ENCODE measurements at places on chromosomes 16 and 17.

DNA sequence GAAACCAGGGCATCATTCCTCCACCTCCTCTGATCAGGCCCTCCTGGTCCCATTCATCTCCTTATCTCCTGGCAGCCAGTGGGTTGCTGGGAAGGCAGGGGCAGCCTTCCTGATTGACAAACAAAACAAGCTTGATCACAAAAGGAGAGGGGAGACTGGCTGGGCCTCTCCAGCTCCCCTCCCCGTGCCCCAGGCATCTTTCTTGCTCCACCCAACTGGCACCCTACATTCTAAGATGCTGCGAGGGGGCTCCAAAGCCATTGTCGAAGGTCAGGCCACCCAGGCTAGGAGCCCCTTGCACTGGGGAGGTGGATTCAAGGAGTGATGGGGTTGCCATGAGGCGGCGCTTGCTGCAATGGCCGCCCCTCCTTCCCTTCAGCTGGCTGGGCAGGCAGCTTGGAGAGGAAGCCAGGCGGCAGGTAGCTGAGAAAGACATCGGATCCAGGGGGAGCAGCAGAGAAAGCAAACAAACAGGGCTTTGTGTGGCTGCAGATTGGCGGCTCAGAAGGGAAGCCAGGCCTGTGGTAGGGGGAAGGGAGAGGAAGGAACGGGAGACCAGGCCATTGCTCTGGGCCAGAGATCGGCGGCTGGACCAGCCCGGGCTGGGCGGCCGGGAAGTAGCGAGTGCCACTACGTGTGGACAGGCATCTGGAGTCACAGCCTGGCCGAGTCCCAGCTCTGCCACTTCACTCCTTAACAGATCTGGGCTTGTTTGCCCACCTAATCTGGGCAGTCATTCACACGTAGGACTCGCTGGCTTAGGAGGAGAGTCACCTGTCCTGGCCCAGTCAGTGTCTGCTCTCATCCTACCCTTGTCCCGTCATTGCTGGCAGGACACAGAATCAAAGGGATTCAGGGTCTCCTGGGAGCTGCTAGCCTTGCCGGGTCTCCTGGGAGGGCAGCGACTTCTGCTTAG is 12.3 kb downstream of the RAI1 start:
- no peak for DNase-seq

GRCh38 chr16:11258553-11259492 is 2.8 kb upstream of the SOCS1 start:
- no peak for DNase-seq

DNA sequence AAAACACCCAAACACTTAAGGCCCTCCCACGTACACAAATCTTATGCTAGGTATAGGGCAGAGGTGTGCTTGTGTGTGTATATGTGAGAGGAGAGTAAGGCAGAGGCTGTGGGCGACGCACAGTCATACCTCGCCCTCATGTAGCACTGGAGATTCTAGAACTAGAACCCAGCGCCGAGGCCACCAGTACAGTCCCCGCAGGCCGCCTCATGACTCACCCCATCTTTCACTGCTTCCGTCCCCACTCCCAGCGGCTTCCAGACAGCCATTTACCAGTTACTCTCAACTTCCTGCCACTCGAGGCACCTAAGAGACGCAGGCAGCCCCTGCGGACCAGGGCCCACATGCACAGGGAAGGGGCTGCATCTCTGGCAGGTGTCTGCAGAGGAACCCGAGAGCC is 23.2 kb upstream of the CYTH1 start:
- no peak for DNase-seq

DNA sequence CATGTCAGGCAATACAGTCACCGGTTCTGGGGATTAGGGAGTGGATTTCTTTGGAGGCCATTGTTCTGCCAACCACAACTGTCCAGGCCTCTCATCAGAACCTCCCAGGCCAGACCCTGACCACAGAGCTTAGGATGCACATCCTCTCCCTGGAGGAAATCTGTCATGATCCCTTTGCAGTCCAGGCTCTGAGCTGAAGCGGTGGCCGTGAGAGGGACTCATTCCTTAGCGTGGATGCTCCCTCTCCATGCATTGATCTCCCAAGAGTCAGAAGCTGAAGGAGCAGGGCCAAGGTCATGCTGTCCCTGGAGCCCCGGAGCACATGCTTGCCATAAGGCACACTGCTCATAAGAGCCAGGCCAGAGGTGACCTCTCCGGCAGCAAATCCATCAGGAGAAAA is 181.4 kb downstream of the COPRS start:
- DNase-seq: no peak

DNA sequence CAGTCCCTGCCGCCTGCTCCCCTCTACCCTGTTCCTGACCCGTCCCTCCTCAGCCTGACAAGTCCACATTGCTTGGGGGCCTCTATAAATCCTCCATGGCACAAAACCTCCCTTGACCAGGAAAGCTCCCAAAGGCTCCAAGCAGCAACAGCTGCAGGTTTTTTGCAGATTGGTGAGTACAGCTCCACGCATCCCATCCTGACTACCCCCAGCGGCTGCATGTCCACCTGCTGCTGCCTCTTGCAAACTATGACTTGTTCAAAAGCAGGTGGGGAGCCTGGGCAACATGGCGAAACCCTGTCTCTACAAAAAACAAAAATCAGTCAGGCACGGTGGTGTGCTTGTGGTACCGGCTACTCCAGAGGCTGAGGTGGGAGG is 122.8 kb downstream of the ANKRD11 start:
- DNase-seq: no peak

- DNase-seq: no peak
Measured at GRCh38 chr16:79261481-79261940, 339.0 kb downstream of the MAF start.

GRCh38 chr17:17044846-17045561 is 2.7 kb downstream of the MPRIP start:
- peak; percentile 57 for DNase-seq

- DNase-seq: no peak
Measured at GRCh38 chr17:81601525-81602120, 35.3 kb downstream of the NPLOC4 start.
